Skin of body (tissue), 3 donors: ENCODE measurements at places on chromosomes 5 and 9.
A peak's percentile ranks its signal among the peaks of the same experiment; 100 is the strongest.

DNA sequence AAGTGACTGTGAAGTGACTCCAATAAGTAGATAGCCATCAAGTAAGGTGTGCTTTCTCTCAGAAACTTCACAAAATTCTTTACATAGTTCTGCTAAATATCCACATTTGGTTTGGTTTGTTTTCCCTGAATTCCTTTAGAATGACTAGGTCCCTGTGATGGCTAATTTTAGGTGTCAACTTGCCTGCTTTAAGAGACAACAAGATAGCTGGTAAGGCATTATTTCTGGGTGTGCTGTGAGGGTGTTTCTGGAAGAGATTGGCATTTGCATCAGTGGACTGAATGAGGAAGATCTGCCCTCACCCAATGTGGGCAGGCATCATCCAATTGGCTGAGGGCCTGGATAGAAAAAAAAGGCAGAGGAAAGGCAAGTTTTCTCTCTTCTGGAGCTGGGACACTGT, 8.3 kb upstream of the PTBP3 start:
- DNase-seq, result no peak

- no peak for DNase-seq
These were observed 78.7 kb upstream of the SAP30L start for GRCh38 chr5:154367101-154367500.

DNA sequence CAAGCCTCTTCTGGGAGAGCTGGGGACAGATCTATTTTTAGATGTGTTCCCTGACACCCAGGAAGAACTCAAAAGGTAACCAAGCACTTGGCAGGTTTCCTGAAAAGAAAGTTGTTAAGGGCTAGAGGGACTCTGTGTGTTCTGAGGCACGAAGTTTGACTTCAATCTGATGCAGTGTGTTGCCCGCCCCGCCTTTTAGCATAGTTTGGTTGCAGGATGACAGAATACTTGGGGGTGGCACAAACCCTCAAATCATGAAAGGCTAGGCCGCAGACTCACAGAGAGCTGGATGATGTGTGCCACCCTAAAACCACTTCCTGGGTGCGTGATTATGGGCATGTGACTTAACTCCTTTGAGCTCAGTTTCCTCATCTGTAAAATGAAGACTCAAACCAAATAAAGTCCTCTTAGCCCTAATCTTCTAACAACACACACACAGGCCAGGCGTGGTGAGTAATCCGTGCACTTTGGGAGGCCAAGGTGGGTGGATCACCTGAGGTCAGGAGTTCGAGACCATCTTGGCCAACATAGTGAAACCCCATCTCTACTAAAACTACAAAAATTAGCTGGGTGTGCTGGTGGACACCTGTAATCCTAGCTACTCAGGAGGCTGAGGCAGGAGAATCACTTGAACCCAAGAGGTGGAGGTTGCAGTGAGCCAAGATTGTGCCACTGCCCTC, 12.8 kb upstream of the NDFIP1 start:
- no peak for DNase-seq

DNA sequence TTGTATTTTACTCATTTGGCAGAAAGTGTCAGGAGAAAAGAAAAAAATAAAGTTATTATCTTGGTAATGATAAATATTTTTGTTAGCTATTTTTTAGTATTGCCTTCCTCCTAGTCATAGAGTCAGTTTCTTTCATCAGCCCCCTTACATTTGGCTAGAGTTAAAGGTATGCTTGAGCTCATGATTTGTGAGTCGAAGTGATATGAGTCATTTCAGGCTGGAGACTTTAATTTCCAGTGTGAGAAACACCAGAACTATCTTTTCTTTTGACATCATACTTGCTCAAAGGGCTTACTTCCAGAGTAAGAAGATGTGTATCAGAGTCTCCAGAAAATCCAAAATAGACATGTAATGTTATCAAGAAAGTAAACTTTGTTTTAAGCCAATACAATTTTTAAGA, 746.7 kb upstream of the TYRP1 start:
- no peak for DNase-seq

DNA sequence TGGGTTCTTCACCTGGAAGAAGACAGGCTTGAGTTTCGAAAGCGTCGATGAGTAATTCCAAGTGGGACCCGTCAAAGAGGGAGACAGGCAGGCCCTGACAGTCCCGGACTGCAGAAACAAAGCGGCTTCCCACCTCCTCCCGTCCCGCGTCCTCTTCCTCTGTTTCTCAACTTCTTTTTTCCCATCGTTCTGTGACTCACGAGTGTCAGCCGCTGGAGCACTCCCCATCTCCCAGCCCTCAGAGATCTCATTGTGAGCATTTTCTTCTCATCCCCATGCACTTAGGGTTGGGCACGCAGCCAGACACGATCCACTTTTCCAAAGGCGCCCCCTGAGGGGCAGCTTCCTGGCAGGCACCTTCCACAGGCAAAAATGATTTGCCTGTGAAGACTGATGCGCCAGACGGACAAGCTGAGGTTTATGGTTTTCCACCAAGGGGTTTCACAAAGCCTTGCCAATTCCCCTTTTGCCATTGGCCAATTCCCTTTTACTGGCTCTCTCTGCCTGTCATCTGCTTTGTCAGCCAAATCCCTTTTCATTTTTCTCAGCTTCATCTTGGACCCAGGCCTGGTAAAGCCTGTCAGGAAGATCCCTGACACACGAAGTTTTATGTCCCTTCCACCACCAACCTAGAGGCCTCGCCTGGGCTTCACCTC, 86.5 kb upstream of the ANKRD55 start:
- DNase-seq, result peak; percentile 80

- peak; percentile 50 for DNase-seq
These were observed 70.8 kb upstream of the STARD4 start for GRCh38 chr5:111582993-111583601.

GRCh38 chr5:80026841-80027240, 8.3 kb upstream of the THBS4 start:
- DNase-seq, result no peak

DNA sequence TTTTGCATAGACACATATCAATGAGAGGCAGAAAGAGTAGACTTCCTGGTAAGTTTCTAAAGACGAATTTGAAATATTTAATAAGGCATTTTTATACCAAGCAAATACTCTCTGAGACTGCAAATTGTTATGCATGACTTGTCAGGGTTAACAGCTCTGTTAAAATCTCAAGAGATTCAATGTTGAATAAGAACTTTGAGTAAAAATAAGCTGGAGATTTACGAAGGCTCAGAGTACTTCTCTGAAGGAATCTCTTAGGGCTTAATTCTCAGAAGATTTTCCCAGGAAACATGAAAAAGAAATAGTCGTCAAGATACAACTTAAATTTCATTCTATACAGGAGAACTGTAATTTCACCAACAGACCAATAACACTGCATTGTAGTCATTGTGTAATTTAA, 259.4 kb downstream of the CDH18 start:
- DNase-seq, result no peak

- no peak for DNase-seq
These were observed 1.8 kb upstream of the RHOBTB3 start for GRCh38 chr5:95729115-95730010.

DNA sequence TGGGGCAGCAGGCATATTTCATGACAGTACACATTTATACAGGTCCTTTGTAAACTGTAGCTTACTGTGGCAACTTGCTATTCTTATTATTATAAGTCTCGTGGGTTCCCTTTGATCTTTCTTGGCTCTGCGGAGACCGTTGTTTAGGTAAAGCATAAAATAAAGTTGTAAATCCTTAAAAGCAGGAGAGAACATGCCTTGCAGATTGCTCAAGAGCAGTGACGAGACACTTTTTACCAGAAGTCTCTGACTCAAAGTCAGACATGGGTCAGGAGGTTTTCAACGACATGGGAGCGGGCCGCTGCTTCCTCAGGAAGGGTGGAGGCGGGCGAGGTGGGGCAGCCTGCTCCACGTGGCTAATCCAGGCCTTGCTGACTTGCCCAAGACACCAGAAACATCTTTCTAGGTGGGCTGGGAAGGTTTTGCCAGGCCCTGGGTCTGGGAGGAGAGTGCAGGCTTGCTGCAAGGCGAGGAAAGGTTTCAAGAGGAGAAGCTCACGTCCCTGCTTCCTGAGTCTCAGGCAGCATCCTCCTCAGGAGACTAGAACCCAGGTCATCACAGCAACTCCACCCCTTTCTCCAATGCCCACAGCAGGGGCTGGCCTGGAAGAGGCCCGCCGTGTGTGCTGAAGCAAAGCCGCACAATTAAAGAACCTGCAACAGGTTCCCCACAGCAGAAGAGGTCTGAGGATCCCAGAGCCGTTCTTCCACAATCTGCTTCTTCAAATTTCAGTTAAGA, 6.5 kb downstream of the TBC1D2 start:
- no peak for DNase-seq

GRCh38 chr9:124001866-124002525, 9.6 kb upstream of the LHX2 start:
- no peak for DNase-seq

DNA sequence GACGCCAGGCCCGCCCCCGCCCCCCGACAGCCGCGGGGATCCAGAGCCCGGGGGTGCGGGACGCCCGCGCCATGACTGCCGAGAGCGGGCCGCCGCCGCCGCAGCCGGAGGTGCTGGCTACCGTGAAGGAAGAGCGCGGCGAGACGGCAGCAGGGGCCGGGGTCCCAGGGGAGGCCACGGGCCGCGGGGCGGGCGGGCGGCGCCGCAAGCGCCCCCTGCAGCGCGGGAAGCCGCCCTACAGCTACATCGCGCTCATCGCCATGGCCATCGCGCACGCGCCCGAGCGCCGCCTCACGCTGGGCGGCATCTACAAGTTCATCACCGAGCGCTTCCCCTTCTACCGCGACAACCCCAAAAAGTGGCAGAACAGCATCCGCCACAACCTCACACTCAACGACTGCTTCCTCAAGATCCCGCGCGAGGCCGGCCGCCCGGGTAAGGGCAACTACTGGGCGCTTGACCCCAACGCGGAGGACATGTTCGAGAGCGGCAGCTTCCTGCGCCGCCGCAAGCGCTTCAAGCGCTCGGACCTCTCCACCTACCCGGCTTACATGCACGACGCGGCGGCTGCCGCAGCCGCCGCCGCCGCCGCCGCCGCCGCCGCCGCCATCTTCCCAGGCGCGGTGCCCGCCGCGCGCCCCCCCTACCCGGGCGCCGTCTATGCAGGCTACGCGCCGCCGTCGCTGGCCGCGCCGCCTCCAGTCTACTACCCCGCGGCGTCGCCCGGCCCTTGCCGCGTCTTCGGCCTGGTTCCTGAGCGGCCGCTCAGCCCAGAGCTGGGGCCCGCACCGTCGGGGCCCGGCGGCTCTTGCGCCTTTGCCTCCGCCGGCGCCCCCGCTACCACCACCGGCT, 1.0 kb downstream of the FOXE1 start:
- DNase-seq, result no peak

DNA sequence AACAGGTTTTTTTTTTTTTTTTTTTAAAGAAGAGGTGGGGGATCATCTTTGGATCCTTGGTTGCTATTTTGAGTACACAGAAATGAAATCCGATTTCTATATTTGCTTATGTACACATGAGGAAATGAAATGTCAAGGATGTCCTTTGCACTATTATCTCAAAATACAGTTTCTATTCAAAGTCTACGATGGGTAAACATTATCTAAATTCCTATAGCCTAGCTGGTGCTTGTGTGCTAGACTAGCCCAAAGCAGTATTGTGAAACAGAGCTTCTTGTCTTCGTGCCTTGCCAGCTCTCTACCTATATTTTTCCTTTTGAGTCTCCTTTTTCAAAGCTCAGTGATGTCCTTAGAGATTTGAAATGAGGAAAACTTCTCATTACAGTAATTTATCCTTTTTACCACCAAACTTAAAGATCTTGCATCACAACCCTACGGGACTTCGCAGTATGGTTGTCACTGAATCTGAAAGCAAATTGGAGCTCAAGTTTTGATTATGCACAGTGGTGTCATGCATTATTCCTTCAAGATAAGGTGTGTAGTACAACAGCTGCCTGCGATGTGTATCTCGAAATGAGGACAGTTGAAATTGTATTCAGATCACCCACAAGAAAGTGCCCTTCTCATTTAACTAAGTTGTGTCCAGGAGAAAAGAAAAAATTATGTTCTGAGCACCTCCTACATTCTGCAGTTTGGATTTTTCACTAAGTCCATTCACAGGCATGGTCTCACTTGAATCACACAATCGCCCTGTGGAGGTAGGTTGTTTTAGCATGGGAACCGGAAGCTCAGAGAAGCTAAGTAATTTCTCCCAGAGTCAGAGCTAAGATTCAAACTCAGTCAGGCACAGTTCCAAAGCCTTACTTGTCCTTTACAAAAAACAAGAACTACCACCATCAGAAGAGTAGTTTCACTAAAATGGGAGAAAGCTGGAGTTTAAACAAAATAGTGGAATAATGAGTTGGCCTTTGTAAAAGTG, 379.0 kb downstream of the GLIS3 start:
- DNase-seq, result no peak
